ENCODE measurements at places on chromosomes 16 and 17.
A peak's percentile ranks its signal among the peaks of the same experiment; 100 is the strongest.

- no peak for DNase-seq
Observed at GRCh38 chr16:1655269-1655807, 22.7 kb upstream of the JPT2 start.

DNA sequence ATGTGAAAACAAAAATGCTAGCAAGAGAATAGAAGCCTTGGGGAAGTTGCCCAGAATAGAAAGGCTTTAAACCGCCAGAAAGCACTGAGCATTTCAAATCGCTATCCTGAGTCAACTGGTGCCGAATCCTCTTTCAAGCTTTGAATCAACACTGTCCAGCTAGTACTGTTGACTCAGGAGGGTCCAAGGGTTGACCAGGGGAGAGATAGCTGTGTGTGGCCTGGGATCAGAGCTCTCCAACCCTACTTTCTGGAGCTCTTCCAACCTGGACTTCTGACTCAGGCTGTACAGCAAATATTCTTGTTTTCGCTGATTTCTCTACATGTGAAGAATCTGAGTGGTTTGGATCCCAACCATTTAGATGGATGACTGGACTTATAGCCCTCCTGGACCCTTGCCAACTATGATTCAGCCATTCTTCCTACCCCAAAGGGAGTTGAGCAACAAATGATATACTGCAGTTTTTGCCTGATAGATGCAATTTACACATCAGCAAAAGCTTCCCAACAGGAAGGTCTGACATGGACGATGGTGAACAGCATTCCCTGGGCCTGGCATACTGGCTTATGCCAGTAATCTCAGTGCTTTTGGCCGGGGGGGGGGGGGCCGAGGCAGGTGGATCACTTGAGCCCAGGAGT, 154.0 kb upstream of the SDK2 start:
- peak; percentile 99 for DNase-seq

- DNase-seq, result no peak
Observed at GRCh38 chr16:57303021-57303909, 18.8 kb upstream of the PLLP start.

- peak; percentile 97 for DNase-seq
Observed at GRCh38 chr17:71188811-71189492, 931.9 kb upstream of the SOX9 start.

GRCh38 chr16:88747588-88748301, 37.3 kb downstream of the PIEZO1 start:
- no peak for DNase-seq

DNA sequence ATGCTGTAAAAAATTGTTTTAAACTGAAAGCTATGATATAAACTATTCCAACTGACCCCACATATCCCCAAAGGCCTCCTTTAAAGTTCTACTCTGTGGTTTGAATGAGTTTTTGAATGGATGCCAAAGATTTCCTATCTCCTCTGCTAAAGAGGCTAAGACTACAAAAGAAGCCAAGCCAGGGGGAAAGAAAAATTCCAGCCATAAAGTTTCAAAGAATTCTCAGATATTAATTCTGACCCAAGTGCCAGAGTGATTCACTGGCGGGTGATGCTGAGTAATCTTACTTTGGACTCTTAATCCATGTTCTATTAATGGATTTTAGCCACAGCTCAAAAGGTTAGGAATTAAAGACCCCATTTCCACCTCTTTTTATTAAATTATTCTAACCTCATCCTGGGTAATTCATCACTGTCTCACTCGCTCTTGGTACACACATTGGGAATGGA, 60.7 kb downstream of the HS3ST3A1 start:
- DNase-seq, result peak; percentile 98

GRCh38 chr16:79707876-79708275, 107.3 kb upstream of the MAF start:
- DNase-seq, result no peak
